Stimulated activated CD4-positive, alpha-beta T cell treated with anti-CD3 and anti-CD28 coated beads, Interleukin-1b, Interleukin-23, amount 100 ng/mL, for 1 hour (primary cell): ENCODE measurements at places on chromosomes 1 and 21.

DNA sequence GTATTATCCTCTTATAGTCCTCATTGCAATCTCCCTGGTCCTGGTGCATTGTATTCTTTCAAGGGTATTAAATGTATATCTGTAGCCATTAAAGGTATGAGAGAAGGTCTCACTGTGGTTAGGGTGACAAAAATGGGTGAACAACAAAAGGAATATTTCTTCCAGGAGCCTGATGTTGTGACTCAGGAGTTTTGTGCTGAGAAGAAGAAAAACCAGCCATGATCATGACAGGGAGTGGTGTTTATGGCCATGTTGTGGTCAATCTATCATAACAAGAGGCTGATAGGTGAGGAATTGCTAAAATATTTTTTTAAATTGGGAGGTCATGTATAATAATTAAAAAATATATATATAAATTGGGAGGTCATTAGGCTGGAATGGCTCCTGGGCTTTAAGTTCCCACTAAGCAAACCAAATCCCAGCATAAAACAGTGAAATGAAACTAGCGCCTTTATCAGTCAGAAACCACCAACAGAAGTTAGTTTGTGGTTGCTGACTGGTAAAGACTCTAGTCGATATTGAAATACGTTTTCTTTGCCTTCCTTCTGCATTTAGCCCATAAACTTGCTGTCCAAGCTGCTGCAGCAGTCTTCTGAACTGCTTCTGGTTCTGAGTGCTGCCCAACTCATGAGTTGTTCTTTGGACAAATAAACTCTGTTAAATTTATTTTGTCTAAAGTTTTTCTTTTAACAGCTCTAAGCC is 60.3 kb downstream of the TBX19 start:
- no peak for DNase-seq

GRCh38 chr1:240492832-240493440 is 119.0 kb downstream of the GREM2 start:
- no peak for DNase-seq

- no peak for DNase-seq
Measured at GRCh38 chr1:215526147-215526845, 40.8 kb upstream of the KCTD3 start.

GRCh38 chr1:15941899-15942660 is 33.8 kb downstream of the ZBTB17 start:
- no peak for DNase-seq

DNA sequence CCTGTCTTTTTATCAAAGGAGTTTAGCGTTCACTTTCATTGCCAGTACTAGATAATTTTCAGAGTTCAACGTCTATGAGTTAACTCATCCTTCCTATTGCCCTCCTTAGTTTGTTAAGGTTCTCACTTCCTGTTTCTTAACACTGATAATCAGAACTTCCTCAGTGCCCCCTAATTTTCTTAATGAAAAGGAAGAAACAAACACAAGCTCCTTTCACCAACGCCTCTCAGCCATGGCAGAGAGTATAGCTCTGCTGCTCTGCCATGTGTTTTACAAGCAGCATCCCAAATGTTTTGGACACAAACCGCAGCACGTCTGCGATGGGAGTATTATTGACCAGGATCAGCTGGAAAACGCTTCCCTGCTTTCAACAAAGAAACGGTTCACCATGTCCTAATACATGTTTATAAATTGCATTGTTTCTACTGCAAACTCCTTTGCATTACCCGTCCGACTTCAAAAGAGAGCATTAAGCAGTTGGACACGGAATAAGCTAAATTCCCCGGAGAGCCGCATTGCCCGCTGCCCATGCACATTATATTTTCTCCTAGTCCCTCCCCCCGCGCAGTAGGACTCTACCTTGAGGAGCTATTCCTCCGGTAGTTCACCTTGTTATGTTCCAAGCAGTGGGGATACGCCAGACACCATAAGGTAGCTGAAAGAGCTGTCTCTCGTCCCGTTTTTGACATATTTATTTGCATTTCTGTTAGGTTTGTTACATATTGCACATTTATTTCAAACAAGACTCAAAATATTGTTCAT is 561 bp downstream of the OLFM3 start:
- DNase-seq = no peak

DNA sequence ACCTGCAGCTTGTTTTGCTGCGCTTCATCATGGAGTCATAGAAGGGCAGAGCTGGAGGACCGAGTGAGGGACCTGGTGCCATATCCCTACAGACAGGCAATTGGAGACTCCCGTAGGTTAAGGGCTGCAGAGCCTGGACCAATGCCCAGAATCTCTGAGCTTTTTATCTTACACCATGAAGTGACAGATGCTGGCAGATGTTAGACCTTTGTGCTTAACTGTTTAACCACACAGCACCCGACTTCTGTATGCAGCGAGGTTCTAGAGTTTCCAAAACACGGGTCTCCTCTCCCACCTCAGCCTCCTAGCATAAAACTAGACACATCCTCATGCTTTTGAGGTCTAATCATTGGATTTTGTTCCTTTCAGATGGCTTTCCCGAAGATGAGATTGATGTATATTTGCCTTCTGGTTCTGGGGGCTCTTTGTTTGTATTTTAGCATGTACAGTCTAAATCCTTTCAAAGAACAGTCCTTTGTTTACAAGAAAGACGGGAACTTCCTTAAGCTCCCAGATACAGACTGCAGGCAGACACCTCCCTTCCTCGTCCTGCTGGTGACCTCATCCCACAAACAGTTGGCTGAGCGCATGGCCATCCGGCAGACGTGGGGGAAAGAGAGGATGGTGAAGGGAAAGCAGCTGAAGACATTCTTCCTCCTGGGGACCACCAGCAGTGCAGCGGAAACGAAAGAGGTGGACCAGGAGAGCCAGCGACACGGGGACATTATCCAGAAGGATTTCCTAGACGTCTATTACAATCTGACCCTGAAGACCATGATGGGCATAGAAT is 47.6 kb downstream of the B3GALT5 start:
- no peak for DNase-seq

DNA sequence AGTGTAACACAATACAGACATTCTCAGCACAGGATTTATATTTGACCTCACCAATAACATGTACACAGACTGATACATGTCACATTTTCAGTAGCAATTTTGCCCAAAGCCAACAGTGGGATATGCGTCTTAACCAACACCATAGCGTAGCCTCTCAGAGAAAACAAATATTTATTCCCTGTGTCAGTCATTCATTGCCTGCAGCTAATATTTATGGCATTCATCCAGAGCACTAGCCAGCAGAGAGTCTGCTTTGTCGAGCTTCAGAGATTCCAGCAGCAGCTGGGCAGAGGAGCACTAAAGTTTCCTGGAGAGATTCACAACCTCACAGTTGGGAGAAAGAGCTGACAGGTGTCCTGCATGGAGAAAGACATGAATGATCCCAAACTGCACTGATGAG is 400.7 kb upstream of the DAB1 start:
- DNase-seq = no peak

DNA sequence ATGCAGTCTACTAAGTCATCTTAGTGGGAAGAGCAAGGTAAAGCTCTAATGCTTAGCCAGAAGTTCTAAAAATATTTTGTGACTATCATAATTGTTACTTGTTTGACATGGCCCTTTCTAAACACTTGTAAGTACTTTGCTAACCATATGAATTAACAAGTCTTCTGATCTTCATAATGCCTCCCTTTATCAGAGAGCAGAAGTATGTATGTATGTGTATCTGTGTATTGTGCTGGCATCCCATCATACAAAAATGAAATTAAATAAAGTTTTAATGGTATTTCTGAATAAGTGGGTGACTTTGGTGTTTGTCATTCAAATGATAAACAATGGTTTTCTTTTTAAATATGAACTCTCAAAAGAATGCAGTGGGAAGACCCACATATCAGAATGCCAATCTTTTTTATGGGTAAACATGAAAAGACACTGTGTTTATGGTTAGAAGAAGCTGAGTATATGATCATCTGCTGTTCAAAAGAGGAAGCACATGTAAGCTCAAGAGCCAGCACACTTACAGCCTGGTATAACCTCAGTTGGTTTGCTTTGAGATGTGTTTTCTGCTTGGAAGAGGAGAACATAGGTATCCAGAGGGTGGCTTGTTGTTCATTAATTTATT is 159.6 kb downstream of the CLEC20A start:
- DNase-seq = no peak

DNA sequence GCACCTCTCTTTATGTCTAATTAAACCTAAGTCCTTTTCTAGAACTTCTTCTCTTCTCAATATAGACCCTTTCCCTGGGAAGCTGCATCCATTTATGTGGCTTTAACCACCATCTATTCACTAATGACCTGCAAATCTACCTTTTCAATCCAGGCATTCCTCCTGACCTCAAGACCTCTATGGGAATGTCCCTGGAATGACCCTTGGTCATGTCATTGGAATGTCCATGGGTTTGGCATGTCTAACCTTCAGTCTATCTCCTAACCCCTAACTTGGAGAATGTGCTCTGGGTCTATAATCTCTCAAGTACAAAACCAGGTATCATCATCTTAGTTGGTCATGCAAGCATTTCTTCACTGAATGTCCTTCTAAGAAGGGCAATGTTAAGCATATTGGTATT is 196.1 kb downstream of the KCNH1 start:
- no peak for DNase-seq

- DNase-seq = no peak
Measured at GRCh38 chr1:59272507-59272906, 24.4 kb upstream of the FGGY start.

DNA sequence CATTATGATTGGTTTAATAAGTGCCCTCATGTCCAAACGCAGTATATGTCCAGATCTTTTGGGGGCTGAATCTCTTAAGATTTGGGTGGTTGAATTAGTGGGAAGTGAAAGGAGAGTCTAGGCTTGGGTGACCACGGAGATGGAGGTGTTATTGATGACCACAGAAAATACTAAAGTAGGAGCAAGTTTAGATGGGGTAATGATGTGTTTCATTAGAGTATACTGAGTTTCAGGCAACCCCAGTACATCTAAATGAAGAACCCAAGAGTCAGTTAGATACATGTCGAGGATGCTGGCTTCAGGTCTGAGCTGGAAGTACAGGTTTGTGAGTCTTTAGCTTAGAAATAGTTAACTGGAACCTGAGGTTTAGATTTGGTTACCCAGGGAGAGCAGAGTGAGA is 6.5 kb upstream of the ZZZ3 start:
- no peak for DNase-seq

- DNase-seq = no peak
Measured at GRCh38 chr1:159699653-159700052, 14.7 kb downstream of the CRP start.

DNA sequence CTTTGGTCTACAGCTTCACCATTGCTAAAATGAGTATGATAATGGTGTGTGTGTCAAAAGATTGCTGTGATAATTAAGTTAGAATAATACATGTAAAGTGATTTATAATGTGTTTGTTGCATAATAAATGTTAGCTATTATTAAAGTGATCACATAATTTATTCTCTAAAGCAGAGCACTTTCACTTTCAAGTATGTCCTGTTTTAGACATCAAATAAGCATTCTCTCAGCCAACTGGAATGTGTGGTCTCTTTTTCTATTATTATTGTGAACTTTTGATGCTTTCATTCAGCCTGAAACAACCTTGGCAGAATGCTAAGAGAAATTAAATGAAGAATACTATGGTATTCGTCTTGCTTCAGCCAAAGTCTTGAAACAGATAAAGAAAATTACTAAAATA is 102.8 kb upstream of the COL11A1 start:
- DNase-seq = no peak

GRCh38 chr1:59057796-59058195 is 239.1 kb upstream of the FGGY start:
- DNase-seq = no peak

GRCh38 chr21:44626262-44626661 is 631 bp upstream of the KRTAP10-9 start:
- DNase-seq = no peak

DNA sequence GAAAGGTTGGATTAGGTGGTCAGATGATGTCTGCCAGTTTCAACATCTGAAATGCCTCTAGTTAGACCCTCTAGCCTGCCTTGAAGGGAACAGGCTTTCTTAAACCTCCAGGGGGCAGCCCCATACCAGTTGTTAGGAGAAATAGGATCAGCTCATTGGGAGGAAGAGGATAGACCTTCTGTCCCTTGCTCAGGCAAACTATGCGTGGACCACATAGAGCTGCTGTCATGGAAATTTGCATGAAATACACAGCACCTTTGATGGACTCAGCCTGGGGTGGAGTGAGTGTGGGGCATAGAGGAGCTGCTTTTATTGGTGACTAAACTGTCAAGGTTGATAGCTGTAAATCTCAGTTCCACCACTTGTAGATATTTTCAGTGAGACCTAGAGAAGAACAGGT is 38.4 kb upstream of the SPAG17 start:
- no peak for DNase-seq

DNA sequence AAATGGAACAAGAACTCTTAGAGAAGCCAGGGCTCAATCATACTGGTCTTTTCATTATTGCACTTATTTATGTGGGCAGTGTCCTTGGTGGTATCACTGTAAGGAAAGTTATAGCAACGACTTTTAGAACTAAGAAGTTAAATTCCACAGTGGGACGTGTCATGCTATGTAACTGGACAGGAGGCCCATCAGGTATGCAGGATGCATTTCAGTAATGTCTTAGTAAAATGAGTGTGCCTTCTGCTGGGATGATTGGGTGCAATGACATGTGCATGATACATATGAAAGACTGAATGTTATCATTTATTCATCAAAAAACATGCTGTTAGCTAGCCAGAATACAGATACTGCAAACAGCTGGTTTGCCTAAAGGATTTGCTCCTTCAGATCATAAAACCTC is 6.9 kb upstream of the ATP1B1 start:
- no peak for DNase-seq

DNA sequence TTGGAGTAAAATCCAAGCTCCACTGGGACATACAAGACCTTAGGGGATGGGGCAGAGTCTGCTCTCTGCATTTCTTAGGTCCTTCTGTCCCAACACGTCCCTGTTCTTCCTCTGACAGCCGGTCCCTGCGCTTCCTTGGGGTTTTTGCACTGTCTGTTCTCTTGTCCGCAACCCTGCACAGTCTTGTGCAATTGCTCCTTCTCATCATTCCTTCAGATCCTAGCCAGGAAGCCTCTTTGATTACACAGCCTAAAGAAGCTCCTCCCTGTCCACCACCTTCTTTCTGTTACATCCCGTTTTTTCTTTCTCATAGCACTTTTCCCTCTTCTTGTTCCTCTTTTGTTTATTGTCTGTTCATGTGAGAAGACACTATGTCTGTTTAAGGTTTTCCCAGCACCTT is 19.9 kb downstream of the ACOT11 start:
- no peak for DNase-seq

GRCh38 chr1:206979379-206980043 is 9.3 kb upstream of the FCAMR start:
- no peak for DNase-seq
